NCI-H1048 (cell line): ENCODE measurements at places on chromosomes 7 and 10.

DNA sequence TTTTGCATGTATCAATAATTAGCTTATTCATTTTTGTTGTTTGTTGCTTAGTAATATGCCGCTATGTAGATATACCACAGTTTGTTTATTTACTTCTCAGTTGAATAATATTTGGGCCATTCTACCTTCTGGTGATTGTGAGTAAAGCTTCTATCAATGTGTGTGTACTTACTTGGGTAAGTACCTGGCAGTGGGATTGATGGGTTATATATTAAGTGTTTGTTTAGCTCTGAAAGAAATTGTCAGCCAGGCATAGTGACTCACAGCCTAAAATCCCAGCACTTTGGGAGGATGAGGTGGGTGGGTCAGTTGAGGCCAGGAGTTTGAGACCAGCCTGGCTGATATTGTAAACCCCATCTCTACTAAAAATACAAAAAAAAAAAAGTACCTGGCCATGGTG is 975.7 kb upstream of the MBL2 start:
- no peak for DNase-seq

GRCh38 chr7:19853261-19853832 is 79.9 kb upstream of the TMEM196 start:
- no peak for DNase-seq

GRCh38 chr10:78307576-78307975 is 273.9 kb downstream of the RPS24 start:
- no peak for DNase-seq

GRCh38 chr7:127876393-127876792 is 154.8 kb downstream of the LRRC4 start:
- DNase-seq, result no peak

- DNase-seq, result peak; percentile 75
Observed at GRCh38 chr10:68900427-68901104, 549 bp upstream of the DDX50 start.

DNA sequence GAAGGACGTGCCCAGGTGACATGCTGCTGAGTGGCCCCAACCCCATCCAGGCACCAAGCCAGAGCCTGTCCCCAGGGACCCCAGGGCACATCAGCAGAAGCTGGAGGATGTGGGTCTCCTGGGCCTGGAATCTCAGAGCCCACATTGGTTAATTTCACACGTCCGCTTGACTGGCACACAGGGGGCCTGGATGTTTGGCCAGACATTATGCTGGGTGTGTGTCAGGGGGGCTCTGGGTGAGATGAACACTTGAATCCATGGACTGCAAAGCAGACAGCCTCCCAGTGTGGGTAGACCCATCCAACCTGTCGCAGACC is 79.1 kb upstream of the RET start:
- DNase-seq, result no peak

DNA sequence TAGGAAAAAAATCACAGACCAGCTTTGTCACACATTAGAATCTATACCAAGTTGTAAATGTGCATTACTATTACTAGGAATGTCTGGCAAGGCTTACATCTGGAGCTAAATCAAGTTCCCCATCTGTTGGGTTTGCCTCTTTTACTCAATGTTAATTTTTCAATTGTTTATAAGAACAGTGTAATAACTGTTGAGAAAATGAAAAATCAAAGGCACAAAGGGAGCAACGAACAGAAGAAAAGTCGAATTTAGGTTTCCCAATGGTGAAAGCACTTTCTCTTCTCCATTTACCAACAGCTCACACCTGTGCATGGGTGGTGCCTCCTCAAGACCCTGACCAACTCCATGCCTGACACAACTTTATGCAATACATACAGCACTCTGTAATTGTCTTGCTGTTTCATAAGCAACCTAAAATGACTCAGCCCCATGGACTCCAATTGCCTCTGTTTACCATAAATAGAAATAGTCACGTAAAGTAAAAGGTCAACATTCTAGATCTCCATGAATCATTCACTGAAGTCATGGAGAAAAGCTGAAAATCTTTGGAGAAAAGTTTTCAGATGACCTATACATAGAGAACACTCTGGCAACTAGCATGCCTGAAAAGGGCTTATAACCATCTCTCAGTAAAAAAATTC is 95.5 kb upstream of the KCNIP2 start:
- no peak for DNase-seq
